ENCODE measurements at places on chromosomes 3 and 15. TPM values are rescaled to one million over a fixed set of nuclear protein-coding genes. Genes with fewer than 3 reads are reported as not detected.

DNA sequence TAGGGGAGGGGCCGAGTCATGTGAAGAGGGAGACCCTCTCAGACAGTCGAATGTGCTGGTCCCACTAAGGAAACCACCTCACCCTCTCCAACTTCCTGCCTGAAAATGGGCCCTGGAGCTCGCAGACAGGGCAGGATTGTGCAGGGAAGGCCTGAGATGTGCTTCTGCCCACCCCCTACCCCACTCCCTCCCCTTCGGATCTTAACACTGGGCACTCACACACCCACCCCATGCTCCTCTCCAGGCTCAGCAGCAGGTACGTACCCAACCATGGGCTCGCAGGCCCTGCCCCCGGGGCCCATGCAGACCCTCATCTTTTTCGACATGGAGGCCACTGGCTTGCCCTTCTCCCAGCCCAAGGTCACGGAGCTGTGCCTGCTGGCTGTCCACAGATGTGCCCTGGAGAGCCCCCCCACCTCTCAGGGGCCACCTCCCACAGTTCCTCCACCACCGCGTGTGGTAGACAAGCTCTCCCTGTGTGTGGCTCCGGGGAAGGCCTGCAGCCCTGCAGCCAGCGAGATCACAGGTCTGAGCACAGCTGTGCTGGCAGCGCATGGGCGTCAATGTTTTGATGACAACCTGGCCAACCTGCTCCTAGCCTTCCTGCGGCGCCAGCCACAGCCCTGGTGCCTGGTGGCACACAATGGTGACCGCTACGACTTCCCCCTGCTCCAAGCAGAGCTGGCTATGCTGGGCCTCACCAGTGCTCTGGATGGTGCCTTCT is 20.0 kb downstream of the ATRIP start:
- no peak for DNase-seq

GRCh38 chr15:71713191-71713809 is 97.1 kb upstream of the NR2E3 start:
- no peak for DNase-seq

DNA sequence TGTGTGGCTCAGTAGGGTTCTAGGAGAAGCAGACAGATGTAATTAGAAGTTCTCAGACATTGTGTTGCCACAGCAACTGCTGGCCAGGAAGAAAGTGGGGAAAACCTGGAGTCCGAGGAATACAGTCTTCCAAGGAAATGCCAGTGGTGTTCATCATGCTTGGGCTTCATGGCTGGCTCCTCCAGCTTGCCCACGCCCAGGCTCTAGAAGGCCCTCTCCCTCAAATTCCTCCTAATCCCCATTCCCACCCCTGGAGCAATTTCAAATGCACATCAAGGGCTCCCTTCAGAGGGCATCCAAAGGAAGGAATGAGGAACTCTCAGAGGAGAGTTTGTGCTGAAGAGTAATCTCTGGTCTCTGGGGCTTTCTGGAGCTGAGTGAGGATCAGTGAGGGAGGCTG is 21.9 kb downstream of the FSTL1 start:
- no peak for DNase-seq

- no peak for DNase-seq
Measured at GRCh38 chr3:38805765-38806386, 10.1 kb downstream of the SCN10A start.

DNA sequence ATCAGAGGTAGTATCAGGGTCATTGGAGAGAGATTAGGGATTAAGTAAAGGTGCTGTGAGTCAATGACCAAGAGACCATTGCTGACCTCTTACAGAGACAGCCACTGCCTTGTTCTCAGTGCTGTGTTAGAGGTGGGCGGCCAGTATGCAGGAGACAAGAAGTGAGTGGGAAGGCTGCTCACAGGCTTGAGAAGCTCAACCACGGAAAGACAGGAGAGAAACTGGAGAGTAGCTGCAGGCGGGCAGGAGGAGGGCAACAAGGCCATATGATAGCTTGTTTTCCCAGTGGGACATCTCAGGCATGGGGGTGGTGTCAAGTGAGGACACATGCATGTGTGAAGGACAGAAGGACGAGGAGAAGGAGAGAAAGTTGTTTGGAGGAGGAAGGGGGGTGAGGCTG is 237.3 kb downstream of the PDCD6IP start:
- DNase-seq = no peak

DNA sequence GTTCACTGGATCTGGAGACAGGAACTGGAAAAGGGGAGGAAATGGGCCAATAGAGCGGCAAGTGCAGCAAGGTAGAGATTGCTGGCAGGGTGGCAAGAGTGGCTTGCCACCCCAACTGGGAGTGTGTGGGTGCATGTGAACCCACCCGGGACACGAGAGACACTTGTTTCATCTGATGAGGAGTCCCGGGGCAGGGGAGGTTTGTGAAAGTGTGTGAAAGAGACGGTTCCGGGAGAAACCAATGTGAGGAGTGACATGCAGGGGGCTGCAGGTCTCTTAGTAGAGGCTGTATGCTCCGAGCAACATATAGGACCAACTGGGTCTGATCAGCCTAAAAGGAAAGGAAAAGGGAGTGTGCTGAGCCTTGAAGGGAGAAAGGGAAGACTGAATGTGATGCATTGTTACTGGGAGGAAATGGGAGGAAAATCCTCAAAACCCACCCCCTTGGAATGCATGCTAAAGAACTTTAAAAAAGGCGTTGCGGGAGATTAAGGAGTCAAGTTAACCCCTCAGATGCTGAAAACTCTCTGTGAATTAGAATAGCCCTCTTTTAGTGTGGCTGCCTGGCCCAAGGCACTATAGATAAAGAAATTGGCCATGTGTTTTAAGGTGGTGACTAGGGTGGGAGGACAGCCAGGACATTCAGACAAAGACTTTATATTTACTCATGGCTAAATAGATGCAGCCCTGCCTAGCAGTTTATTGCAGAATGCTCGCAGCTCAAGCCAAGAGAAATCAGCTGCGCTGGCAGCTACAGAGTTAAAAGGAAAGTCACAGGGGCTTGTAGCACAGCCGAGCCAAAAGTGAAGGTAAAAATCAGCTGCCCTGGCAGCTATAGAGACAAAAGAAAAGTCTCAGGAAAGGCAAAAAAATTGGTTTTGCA is 9.1 kb upstream of the SLC9C1 start:
- no peak for DNase-seq

Gene GOLGA6L4
- total RNA-seq = 0.57 TPM

Gene SUCNR1
- total RNA-seq = 0.35 TPM
